Kidney (tissue), 22 donors: ENCODE measurements at places on chromosomes 1 and 21. TPM values are rescaled to one million over a fixed set of nuclear protein-coding genes. Genes with fewer than 3 reads are reported as not detected.

Gene TMED5
- total RNA-seq = 55.2 TPM

Gene LYPD8
- 3.2 TPM for total RNA-seq

Gene PCBP3
- 5.4 TPM for total RNA-seq

Gene NEGR1
- 10.2 TPM for total RNA-seq

Gene PTPN7
- 5.5 TPM for total RNA-seq

Gene CAPN9
- total RNA-seq = 0.41 TPM

Gene ETV3L
- total RNA-seq = not detected

Gene EXO1
- total RNA-seq = 0.69 TPM

Gene KIF17
- total RNA-seq = 4.9 TPM

DNA sequence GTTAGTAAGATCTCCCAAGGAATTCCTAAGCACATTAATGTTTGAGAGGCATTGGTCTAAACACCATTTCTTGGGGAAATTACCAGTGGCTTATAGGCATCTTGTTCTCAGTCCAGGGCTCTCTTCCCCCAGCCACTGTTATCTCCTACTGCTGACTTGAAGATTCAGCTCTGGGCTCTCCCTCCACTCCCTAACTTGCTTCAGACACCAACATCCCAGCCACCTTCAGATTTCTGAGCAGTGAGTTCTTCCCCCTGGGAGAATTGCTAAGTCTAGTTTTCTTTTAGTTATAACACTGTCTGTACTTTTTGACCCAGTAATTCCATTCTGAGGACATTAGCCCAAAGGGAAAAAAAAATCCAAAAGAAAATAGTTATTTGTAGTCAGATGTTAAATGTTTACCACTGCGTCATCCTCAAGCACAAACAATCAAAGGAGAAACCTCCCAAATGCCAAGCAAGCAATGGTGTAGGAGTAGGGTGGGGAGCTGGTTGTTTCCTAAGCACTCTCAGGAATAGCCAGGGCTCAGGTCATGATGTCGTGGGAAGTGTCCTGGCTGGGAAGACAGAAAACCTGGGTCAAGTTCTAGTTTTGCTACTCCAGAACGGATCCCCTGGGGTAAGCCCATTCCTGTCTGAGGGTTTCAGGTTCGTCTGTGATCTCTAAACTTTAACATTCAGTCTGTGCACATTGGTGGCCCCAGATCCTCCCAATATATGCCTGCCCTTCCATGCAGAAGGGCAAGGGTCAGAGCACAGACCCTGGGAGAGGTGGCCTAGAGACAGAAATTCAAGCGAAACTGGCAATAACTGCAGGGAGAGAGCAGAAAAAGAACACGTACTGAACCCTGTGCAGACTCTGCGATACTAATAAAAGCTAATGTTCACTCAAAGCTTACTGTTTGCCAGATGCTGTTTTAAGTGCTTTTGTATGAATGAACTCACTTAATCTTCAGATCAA, 191.1 kb upstream of the FGGY start:
- no peaks in the 10 kb centered on the region for H3K36me3 ChIP-seq
- no peak overlapping the region for H3K27ac ChIP-seq
- H3K4me1 ChIP-seq = no peaks in the 10 kb centered on the region
- no peaks in the 10 kb centered on the region for H3K27me3 ChIP-seq
- peak; percentile 12 for DNase-seq

- no peak overlapping the region for H3K4me3 ChIP-seq
- H3K27ac ChIP-seq = no peak overlapping the region
- no peaks in the 10 kb centered on the region for H3K27me3 ChIP-seq
These were observed 1.5 kb downstream of the UBE2G2 start for GRCh38 chr21:44800103-44800502.

DNA sequence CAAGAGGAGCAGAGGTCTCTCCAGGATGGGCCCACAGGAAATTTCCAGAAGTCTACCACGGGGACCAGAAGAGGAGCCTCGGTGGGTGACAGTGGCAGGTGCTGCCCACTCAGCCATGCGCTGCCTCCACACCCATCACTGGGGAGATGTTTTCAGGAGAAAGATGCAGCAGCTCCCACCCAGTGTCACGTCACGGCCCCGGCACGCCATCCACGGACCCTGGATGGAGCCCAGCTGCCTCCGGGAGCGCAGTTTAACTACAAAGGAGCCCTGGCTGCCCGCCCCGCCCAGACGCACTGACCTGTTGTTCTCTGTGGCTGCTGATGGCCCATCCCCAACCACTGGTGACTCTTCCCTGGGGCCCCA, 6.8 kb downstream of the TSPEAR start:
- H3K36me3 ChIP-seq = no peaks in the 10 kb centered on the region
- DNase-seq = no peak
- no peak overlapping the region for H3K4me3 ChIP-seq
- no peak overlapping the region for H3K27ac ChIP-seq

DNA sequence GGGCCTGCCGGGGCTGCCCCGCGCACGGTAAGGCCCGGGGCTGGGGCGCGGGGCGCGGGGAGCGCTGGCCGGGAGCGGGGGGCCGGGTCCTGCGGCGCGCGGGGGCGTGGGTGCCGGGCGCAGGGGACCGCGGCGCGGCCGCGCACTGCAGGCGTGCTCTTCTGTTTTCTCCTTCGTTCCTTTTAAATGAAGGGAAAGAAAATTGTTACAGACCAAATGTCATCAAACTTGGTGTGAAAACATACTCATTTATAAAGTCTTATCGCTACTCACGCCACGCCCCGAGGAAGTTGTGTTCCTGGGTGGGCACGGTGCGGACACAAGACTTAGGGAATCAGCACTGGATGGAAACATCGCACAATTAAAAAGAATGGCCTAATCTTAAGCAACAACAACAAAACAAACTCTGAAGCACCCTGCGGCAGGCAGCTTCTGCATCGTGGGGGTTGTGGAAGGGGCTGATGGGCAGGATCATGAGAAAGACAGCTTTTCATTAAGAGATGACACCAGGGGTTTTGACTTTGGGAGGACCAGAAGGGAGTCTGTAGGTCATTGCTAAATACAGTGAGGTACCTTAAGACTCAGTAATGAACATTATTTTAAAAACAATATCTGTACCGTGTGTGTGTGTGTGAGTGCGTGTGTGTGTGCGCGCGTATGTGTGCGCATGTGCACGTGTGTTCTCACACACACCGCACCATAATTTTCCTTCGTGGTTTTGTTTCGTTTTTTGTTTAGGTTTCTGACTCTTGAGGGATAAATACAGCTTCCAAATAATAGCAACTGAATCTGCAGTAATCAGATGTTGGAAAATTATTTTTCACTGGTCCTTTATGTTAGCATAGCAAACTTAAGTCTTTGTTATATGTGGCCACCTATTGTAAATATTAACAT, 548 bp downstream of the B3GALT5 start:
- H3K27ac ChIP-seq = no peak overlapping the region
- peak overlapping the region; percentile 29 for H3K4me3 ChIP-seq
- H3K36me3 ChIP-seq = no peaks in the 10 kb centered on the region
- DNase-seq = no peak
- peaks cover 15% of the 10 kb centered on the region for H3K27me3 ChIP-seq
- H3K4me1 ChIP-seq = no peaks in the 10 kb centered on the region

GRCh38 chr1:93200086-93200620, 19.6 kb downstream of the CCDC18 start:
- no peak overlapping the region for H3K4me3 ChIP-seq
- no peaks in the 10 kb centered on the region for H3K36me3 ChIP-seq
- H3K27ac ChIP-seq = no peak overlapping the region
- H3K4me1 ChIP-seq = no peaks in the 10 kb centered on the region

GRCh38 chr1:101178341-101178687, 58.5 kb upstream of the S1PR1 start:
- no peaks in the 10 kb centered on the region for H3K4me1 ChIP-seq
- no peak overlapping the region for H3K4me3 ChIP-seq
- no peak overlapping the region for H3K27ac ChIP-seq
- no peaks in the 10 kb centered on the region for H3K36me3 ChIP-seq
- DNase-seq = no peak
- no peaks in the 10 kb centered on the region for H3K27me3 ChIP-seq

DNA sequence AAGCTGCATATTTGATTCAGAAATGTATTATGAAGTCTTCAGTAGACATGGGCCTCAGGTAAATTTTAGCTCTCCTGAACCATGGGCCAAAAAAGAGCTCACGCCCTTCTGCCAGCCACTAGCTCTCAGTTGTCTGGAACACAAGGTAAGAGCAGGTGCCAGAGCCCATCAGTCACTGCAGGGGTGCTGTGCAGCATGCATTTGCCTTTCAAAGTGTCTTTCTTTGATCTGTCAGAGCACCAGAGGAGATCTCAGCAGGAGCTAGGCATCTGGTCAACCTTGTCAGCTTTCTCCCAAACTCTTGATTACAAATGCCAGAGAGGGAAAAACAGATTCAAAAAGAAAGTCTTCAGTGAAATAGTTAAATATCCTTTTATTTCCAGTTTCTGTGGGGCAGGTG, 332.3 kb downstream of the COL11A1 start:
- no peaks in the 10 kb centered on the region for H3K4me1 ChIP-seq
- no peak for DNase-seq
- no peaks in the 10 kb centered on the region for H3K27me3 ChIP-seq
- H3K27ac ChIP-seq = no peak overlapping the region
- H3K36me3 ChIP-seq = no peaks in the 10 kb centered on the region

DNA sequence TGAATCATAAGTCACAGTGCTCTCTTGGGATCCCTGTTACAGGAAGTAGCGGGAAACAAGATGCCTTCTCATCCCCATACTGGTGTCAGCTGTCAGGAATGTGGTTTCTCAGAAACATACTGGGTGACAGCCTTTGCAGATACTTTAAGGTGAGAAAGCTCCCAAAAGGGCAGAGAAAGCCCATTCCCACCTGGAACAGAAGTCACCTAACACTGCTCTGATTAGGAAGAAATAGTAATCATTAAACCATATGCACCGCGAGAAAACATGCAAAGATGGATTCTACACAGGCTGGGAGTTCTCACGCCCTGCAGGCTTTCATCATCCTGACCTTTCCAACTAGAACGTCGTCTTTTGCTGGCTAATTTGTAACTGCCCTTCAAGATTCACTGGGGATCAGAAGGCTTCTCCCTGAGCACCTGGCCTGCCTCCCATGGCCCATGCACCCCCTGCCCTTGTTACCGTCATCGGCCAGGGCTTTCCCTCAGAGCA, 46.2 kb upstream of the SLC44A3 start:
- H3K27ac ChIP-seq = no peak overlapping the region
- H3K36me3 ChIP-seq = no peaks in the 10 kb centered on the region
- H3K4me1 ChIP-seq = no peaks in the 10 kb centered on the region
- no peaks in the 10 kb centered on the region for H3K27me3 ChIP-seq

DNA sequence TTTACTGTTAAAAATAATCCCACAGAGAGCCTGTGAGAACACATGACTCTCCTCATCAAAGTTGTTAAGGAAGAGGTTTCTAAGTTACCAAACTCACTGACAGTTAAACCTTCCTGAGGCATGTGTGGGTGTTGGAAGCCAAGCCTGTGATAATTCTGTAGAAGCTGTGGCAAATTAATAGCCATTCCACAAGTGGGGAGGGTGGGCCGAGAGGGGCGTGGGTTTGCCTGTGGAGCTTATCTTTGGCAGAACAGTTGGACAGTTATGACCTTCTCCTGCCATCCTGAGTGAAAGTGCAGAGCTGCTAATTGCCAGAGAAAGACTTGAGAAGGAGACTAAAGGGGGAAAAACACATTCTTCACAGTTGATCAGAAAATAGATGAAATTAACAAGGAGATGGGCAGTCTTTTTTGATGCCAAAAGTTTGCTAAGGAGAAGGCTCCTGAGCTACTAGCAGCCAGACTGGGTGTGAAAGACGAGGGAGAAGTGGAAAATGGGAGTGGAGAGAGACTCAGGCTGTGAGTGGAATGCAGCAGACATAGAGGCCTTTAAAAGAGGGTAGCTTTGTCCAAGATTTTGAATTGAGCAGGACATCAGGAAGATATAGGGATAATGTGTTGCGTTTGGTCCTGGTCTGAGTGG, 1.6 kb upstream of the PLA2G2C start:
- DNase-seq = no peak
- no peak overlapping the region for H3K27ac ChIP-seq
- no peak overlapping the region for H3K4me3 ChIP-seq
- no peaks in the 10 kb centered on the region for H3K27me3 ChIP-seq

DNA sequence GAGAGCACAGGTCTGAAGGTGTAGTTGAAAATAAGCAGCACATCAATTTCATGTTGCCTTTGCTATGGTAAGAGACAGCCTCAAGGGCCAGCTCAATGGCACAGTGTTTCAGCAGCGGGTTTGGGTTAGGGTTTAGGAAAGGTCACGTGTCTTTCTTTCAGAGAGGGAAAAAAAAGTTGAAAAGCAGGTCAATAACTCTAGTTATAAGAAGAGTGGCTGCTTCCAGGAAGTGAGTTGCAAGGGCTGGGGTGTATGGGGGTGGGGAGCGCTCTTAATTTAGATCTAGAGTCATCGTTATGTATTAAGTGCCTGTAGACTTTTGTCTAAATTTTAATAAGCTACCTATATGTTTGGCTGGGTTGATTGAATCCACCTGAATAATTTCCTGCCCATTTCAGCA, 118.5 kb upstream of the SPAG17 start:
- no peak for DNase-seq
- H3K4me3 ChIP-seq = no peak overlapping the region
- no peaks in the 10 kb centered on the region for H3K4me1 ChIP-seq
- H3K27me3 ChIP-seq = no peaks in the 10 kb centered on the region
- no peaks in the 10 kb centered on the region for H3K36me3 ChIP-seq
- H3K27ac ChIP-seq = no peak overlapping the region

DNA sequence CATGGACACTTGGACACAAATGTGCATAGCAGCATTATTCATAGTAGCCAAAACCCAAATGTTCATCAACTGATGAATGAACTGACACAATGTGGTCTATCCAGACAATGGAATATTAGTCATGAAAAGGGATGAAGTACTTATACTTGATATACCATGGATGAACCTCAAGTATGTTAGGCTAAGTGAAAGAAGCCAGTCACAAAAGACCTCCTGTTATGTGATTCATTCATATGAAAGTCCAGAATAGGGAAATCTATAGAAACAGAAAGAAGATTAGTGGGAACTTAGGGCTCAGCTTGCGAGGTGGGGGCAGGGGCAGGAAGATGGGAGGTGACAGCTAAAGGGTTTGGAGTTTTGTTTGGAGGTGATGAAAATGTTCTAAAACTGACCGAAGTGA, 7.4 kb downstream of the KCNE1 start:
- no peak overlapping the region for H3K4me3 ChIP-seq
- H3K4me1 ChIP-seq = no peaks in the 10 kb centered on the region
- H3K27ac ChIP-seq = no peak overlapping the region
- H3K36me3 ChIP-seq = no peaks in the 10 kb centered on the region
- DNase-seq = no peak
